ENCODE measurements at places on chromosomes 4 and X. TPM values are rescaled to one million over a fixed set of nuclear protein-coding genes. Genes with fewer than 3 reads are reported as not detected.

The DAPP1 gene
- total RNA-seq: not detected

The MAGEB10 gene
- total RNA-seq: not detected

The FGF13 gene
- 43.1 TPM for total RNA-seq

The MSN gene
- 965 TPM for total RNA-seq

The UGT2B17 gene
- not detected for total RNA-seq

The HDX gene
- total RNA-seq: 8.5 TPM

The FAM47A gene
- not detected for total RNA-seq

The EGF gene
- under 0.01 TPM for total RNA-seq

The CDKL2 gene
- total RNA-seq: 0.29 TPM

The GUCY1B1 gene
- total RNA-seq: 4.7 TPM

The PNCK gene
- total RNA-seq: not detected

The HTT gene
- total RNA-seq: 50.3 TPM

The NMU gene
- total RNA-seq: not detected

The PNMA5 gene
- not detected for total RNA-seq

The LRAT gene
- total RNA-seq: not detected

The MEPE gene
- total RNA-seq: not detected

The OTC gene
- total RNA-seq: not detected

The N4BP2 gene
- 9.7 TPM for total RNA-seq

The XKRX gene
- under 0.01 TPM for total RNA-seq

The MAOB gene
- total RNA-seq: not detected

The DUSP9 gene
- 0.33 TPM for total RNA-seq

The ABCG2 gene
- total RNA-seq: 40.2 TPM

The RHOXF2 gene
- not detected for total RNA-seq

The KDR gene
- total RNA-seq: 524 TPM

The STK32B gene
- 26.8 TPM for total RNA-seq

The GPC4 gene
- total RNA-seq: 0.10 TPM

The ARX gene
- total RNA-seq: not detected

The C4orf51 gene
- not detected for total RNA-seq

The CD40LG gene
- total RNA-seq: not detected

The PHKA1 gene
- 6.5 TPM for total RNA-seq

The DOK7 gene
- total RNA-seq: not detected

The TBX22 gene
- total RNA-seq: not detected

The KLF8 gene
- total RNA-seq: 0.65 TPM

The FHIP1A gene
- total RNA-seq: 3.9 TPM

The ARAP2 gene
- not detected for total RNA-seq

The MID1 gene
- total RNA-seq: 36.6 TPM

The ADH1B gene
- total RNA-seq: not detected

The HTR2C gene
- not detected for total RNA-seq

The ASB5 gene
- total RNA-seq: not detected

The TCP11X2 gene
- not detected for total RNA-seq

The CPE gene
- 4.6 TPM for total RNA-seq

The PCDH10 gene
- total RNA-seq: 4.9 TPM

The TSC22D3 gene
- 20.6 TPM for total RNA-seq

The GLOD5 gene
- total RNA-seq: not detected

The ETDA gene
- total RNA-seq: not detected

The RAPGEF2 gene
- total RNA-seq: 92.4 TPM

The NDNF gene
- total RNA-seq: not detected

The FAM9B gene
- not detected for total RNA-seq

The GPR50 gene
- not detected for total RNA-seq
